ENCODE measurements at places on chromosomes 5 and 9.

- no peaks in the 10 kb centered on the region for H3K4me1 ChIP-seq
- H3K4me3 ChIP-seq, result peak overlapping the region; percentile 87
- H3K27ac ChIP-seq, result no peak overlapping the region
- no peak for DNase-seq
These were observed 735 bp downstream of the IDNK start for GRCh38 chr9:83623679-83624076.

- H3K4me3 ChIP-seq, result no peak overlapping the region
- no peaks in the 10 kb centered on the region for H3K27me3 ChIP-seq
- H3K27ac ChIP-seq, result no peak overlapping the region
- H3K4me1 ChIP-seq, result no peaks in the 10 kb centered on the region
These were observed 426.6 kb downstream of the SPOCK1 start for GRCh38 chr5:137072361-137073115.

GRCh38 chr5:181205761-181206649, 1.0 kb upstream of the TRIM7 start:
- peaks cover 14% of the 10 kb centered on the region for H3K4me1 ChIP-seq
- peaks cover 31% of the 10 kb centered on the region for H3K27me3 ChIP-seq
- no peaks in the 10 kb centered on the region for H3K36me3 ChIP-seq
- no peak for DNase-seq
- no peak overlapping the region for H3K27ac ChIP-seq
- peak overlapping the region; percentile 59 for H3K4me3 ChIP-seq

- no peak overlapping the region for H3K27ac ChIP-seq
- no peak for DNase-seq
- peaks cover 17% of the 10 kb centered on the region for H3K4me1 ChIP-seq
- no peaks in the 10 kb centered on the region for H3K36me3 ChIP-seq
These were observed 7.8 kb downstream of the FOXI1 start for GRCh38 chr5:170113522-170113900.

DNA sequence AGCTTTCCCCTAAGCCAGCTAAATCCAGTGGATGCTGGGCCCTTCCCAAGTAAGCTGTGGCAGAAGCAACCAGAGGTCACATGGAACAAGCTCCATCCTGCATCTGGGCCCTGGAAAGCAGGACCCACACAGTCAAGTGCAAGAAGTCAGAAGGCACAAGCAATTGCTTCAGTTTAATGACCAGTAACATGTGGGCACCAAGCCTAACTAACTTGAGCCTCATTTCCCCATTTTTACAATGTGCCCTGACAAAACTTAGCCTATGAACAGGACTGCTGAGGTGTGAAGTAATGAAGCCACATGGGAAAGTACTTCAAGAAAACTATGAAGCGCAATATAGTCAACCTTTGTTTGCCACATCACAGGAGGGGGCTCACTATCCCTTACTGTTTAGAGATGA, 90.5 kb downstream of the TLE1 start:
- H3K4me3 ChIP-seq, result no peak overlapping the region
- no peaks in the 10 kb centered on the region for H3K27me3 ChIP-seq
- H3K4me1 ChIP-seq, result no peaks in the 10 kb centered on the region
- peaks cover 5% of the 10 kb centered on the region for H3K36me3 ChIP-seq
- DNase-seq, result no peak

- no peaks in the 10 kb centered on the region for H3K27me3 ChIP-seq
- H3K36me3 ChIP-seq, result no peaks in the 10 kb centered on the region
- DNase-seq, result no peak
- H3K27ac ChIP-seq, result no peak overlapping the region
- H3K4me3 ChIP-seq, result no peak overlapping the region
- H3K4me1 ChIP-seq, result no peaks in the 10 kb centered on the region
These were observed 69.6 kb downstream of the ADAMTSL1 start for GRCh38 chr9:18543406-18544192.

- no peaks in the 10 kb centered on the region for H3K36me3 ChIP-seq
- H3K27me3 ChIP-seq, result no peaks in the 10 kb centered on the region
- H3K4me3 ChIP-seq, result no peak overlapping the region
These were observed 238.0 kb upstream of the PTGER4 start for GRCh38 chr5:40441733-40442132.

GRCh38 chr9:117487555-117488175, 72.8 kb upstream of the ASTN2 start:
- no peaks in the 10 kb centered on the region for H3K36me3 ChIP-seq
- no peak overlapping the region for H3K4me3 ChIP-seq
- H3K27me3 ChIP-seq, result no peaks in the 10 kb centered on the region
- H3K4me1 ChIP-seq, result no peaks in the 10 kb centered on the region
- peak; percentile 75 for DNase-seq

DNA sequence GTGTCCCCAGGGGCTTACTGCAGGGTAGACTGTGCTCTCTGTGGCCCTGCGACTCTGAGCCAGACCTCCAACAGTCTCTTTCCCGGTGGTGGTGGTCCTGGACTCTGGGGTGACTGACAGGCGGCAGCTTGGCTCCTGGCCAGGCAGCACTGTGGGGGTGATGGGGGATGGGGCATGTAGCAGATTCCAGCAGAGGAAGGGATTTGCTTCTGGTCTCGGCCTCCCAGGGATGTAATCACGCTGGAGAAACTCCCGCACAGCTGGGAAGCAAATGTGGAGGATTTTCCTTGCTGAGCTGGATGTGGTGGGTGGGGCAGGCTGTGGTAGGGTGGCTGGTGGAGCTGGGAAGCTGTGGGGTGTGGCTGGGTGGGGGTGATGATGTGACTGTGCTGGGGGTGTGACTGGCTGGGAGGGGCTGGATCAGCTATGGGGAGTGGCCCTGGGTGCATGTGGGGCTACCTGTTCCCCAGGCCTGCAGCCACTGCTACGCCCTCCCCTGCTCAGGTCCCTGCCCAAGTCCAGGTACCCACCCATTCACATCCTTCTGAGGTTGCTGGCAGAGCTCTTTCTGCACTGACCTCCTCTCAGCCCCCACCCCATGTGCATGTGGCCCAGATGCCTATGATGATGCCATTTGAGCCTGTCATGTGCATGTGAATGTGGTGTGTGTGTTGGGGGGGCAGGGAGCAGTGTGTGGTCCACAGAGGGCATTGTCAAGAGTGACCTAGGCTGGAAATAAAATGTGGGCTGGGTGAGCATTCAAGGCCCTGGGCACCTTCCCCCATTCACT, 3.8 kb downstream of the NDST1 start:
- no peaks in the 10 kb centered on the region for H3K27me3 ChIP-seq
- DNase-seq, result no peak
- peaks cover 50% of the 10 kb centered on the region for H3K4me1 ChIP-seq
- H3K36me3 ChIP-seq, result peaks cover 11% of the 10 kb centered on the region

DNA sequence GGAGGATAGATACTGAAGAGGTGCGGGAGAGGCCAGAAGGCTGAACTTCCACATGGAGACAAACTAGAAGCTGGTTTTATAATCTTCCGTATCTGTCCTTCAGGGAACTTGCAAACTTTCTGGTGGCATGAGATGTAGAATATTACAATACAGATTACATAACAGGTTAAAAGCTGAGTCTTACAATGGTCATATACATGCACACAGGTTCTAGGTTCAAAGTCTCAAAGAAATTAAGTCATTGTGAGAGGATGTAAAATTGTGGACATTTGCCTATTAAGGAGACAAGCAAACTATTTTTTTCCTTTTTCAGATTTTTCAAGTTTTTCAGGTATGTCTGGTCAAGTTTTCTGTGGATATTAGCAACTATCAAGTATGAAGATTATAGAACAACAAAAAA, 10.4 kb upstream of the ZSWIM6 start:
- no peak overlapping the region for H3K27ac ChIP-seq
- peaks cover 7% of the 10 kb centered on the region for H3K4me1 ChIP-seq
- H3K27me3 ChIP-seq, result no peaks in the 10 kb centered on the region
- H3K36me3 ChIP-seq, result no peaks in the 10 kb centered on the region

Measured in trophoblast cell (in vitro differentiated cells and primary cell).